Immature natural killer cell (primary cell): ENCODE measurements at places on chromosomes 13 and 19. TPM values are rescaled to one million over a fixed set of nuclear protein-coding genes. Genes with fewer than 3 reads are reported as not detected.

CD177 gene
- not detected for polyA plus RNA-seq

SLAIN1 gene
- 23.8 TPM for polyA plus RNA-seq

ITGBL1 gene
- not detected for polyA plus RNA-seq

SIGLEC14 gene
- polyA plus RNA-seq: 1.9 TPM

GFY gene
- not detected for polyA plus RNA-seq

CACNG8 gene
- polyA plus RNA-seq: not detected

CEACAM19 gene
- 0.22 TPM for polyA plus RNA-seq

SIGLEC9 gene
- 6.2 TPM for polyA plus RNA-seq

LYPD3 gene
- 2.4 TPM for polyA plus RNA-seq

RYR1 gene
- not detected for polyA plus RNA-seq

CDC42EP5 gene
- not detected for polyA plus RNA-seq

CLEC17A gene
- 0.62 TPM for polyA plus RNA-seq

CGB7 gene
- not detected for polyA plus RNA-seq

IGSF23 gene
- polyA plus RNA-seq: not detected

DNA sequence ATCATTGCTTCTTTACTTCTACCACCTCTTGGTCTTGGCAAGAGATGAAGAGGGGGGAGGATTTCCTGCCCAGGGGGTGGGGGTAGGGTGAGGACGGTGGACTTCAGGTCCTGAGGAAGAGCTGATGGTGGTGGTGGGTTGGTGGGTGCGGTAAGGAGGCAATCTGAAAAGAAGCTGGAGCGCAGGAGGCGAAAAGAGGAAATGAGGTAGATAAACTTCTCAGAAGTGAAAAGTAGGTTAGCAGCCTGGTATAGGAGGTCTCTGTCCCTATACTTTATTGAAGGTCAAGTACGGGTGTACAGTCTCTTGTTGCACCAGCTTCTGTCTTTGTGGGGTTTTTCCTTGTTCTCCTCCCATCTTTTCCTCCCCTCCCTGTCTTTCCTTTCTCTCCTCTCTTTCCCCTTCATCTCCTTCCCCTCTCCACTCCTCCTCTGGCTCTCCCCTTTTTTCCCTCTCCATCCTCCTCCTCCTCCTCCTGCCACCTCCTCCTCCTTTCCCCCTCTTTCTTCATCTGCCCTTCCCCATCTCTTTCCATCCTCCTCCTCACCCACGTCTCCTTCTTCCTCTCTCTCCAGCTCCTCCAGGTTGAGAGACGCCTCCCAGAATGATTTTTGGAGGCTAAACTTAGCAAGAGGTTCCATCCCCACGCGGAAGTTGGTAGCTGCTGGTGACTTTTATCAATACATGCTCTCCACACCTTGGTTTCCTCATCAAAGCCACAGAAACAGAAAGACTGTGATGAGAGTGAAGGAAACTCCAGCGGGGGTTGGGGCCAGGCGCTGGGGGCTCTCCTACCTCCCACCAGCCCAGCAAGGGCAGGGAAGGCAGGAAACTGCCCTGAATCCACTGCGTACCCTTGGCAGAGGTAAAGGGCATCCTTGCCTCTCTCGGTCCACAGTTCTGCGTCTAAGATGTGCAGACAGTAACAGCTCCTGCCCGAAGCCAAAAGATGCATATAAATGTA is 15.3 kb downstream of the TNFSF14 start:
- DNase-seq: peak; percentile 68

GRCh38 chr13:24618011-24618955 is 61.9 kb upstream of the ATP12A start:
- DNase-seq: peak; percentile 96

GRCh38 chr19:42274065-42274682 is 5.1 kb downstream of the CIC start:
- no peak for DNase-seq

- peak; percentile 86 for DNase-seq
Observed at GRCh38 chr13:30408319-30409101, 13.8 kb upstream of the UBE2L5 start.

- DNase-seq: no peak
Observed at GRCh38 chr19:35292421-35293362, 731 bp downstream of the MAG start.

DNA sequence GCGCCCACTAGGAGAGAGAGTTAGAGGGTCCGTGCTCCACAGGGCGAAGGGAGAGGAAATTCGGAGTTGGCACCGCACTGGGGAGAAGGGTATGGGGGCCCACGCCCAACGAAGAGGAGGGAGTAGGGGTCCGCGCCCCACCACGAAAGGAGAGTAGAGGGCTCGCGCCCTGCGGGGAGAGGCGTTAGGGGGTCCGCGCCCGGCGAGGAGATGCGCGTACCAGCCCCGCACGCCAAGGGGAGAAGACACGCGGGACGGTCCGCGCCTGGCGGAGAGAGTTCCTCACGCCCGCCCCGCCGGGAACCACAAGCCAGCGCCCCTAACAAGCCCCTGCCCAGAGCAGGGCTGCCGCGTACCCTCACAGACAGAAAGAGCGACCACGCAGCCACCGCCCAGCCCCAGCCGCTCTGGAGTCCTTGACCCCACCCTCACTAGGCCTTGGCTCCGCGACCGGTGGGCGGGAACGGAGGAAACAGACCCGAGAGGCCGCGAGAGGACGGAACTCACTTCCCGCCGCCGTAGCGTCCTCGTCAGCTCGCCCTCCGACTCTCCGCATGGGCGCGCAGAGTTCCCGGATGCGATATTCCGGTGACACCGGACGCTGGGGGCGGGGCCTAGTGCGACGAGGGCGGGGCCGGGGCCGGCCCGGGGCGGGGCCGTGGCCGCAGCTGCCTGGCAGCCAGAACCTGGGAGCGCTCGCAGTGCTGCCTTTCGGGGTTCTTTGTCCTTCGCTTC is 20.0 kb upstream of the ZSCAN18 start:
- DNase-seq: no peak

GRCh38 chr13:30569901-30570576 is 47.7 kb upstream of the USPL1 start:
- DNase-seq: no peak

- DNase-seq: no peak
Observed at GRCh38 chr19:1102407-1103131, 1.2 kb upstream of the GPX4 start.

GRCh38 chr13:92224825-92225224 is 826.4 kb downstream of the GPC5 start:
- no peak for DNase-seq

- no peak for DNase-seq
Observed at GRCh38 chr19:48833977-48834376, 2.3 kb downstream of the HSD17B14 start.

DNA sequence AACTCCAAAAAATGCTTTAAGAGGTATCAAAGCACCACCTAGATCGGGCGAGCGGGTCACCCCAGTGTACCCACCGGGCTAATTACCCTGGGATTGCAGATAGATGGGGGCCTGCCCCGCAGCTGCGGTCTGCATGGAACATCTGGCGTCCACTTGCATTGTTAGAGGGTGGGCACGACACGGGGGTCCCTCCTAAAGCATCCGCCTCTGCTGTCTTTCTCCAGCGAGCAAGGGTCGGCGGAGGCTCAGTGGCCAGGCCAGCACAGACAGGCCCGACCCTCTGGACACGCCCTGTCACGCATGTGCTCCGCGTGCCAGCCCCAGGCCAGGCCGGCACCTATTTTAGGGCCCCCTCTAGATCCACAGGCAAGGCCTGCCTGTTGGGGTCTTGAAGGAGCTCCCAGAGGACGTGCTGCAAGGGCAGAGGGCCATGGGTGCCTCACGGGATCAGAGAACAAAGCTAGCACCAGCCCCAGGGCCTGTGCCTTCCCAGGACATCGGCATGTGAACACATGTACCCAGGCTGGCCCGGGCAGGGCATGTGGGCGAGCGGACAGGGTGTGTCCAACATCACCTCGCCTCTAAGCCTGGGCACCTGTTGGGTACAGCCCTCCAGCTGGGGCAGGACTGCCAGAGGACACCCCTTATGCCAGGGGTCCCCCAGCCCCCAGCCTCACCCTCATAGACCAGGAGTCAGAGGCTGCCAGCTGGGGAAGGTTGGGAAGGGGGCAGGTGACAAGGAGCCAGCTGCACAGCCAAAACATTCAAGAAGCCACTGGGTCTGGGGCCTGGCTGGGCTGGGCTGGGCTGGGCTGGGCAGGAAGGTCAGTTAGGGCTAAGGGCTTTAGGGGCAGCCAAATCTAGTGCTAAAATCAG is 35.6 kb upstream of the NANOS3 start:
- DNase-seq: peak; percentile 67

DNA sequence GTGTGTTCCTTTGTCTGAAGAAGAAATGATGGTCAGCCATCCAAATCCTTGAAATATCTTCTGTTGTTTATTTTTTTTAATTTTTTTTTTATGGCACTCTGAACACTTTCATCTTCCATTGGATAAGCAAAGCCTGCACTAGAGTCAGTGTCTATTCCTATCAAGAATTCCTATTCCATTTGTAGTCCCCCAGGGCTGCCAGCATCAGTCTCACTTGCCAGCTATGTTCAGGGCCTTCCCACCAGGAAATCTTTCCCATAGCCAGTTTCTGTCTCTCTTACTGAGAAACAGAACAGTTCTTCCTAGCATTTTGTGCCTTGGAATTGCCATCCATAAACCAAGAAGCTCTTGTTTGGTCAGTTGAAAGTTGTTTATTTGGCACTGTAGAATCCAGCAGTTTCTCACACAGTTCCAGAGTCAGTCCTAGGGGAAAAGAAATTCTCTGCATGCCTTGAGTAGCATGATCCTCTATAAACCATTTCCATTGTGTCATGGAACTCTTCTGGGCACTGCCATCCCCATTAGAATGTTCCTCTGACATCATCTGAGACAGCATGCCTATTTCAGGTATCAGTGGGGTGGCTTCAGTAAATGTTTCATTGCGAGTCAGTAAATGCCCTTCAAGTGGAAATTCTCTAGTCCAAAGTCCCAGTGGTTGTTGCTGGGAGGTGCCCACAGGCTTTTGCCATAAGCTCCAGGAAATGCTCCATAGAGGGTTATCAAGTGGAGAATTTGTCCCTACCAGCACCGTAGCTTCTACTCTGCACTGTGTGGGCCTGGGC is 18.7 kb upstream of the SPRYD7 start:
- no peak for DNase-seq

- DNase-seq: no peak
Observed at GRCh38 chr19:34818270-34818669, 45.3 kb upstream of the ZNF599 start.

DNA sequence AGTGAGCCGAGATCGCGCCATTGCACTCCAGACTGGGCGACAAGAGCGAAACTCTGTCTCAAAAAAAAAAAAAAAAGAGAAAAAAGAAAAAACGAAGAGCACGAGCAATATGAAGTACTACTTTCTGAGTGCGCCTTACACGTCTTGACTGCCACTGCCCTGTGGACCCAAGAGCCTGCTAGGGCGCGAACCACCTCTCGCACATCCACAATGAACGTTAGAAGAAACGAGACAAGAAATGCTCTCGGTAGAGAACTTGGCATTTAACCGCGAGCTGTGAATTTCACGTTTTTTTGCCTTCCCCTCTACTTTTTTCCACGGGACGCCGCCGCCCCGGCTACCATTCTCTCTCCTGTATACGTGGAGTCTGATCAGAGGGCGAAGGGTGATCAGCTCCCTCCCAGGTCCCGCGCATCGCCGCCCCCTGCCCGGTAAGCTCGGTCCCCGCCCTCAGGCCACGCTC is 454 bp downstream of the TIMM44 start:
- no peak for DNase-seq

- DNase-seq: no peak
Observed at GRCh38 chr13:21619633-21620220, 15.8 kb upstream of the MICU2 start.

DNA sequence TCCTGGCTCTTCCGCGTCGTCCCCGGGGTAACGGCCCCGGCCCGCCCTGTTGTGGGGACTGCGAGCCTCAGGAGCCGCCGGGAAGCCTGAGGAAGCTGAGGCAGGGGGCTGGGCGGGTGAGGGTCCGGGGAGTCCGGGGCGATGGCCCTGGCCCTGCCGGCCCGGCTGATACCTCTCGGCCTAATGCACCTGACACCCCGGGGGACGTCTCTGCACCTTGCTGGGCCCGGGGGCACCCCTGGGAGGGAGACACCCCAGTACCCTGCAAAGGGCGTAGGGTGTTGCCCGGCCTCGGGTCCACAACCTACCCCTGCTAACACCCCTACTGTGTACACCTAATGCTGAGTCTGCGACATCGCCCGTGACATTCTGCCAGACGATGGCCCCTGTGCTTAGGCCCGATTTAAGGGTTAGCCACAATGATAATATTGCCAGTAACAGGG is 410 bp downstream of the PIN1 start:
- DNase-seq: no peak

GRCh38 chr13:39509616-39510315 is 93.2 kb downstream of the LHFPL6 start:
- no peak for DNase-seq

GRCh38 chr13:74009100-74009668 is 125.0 kb downstream of the KLF12 start:
- DNase-seq: no peak

GRCh38 chr19:3162418-3163229 is 15.9 kb upstream of the S1PR4 start:
- DNase-seq: no peak
